Upper lobe of left lung (tissue), 6 donors: ENCODE measurements at places on chromosomes 5 and 9. TPM values are rescaled to one million over a fixed set of nuclear protein-coding genes. Genes with fewer than 3 reads are reported as not detected.

DNA sequence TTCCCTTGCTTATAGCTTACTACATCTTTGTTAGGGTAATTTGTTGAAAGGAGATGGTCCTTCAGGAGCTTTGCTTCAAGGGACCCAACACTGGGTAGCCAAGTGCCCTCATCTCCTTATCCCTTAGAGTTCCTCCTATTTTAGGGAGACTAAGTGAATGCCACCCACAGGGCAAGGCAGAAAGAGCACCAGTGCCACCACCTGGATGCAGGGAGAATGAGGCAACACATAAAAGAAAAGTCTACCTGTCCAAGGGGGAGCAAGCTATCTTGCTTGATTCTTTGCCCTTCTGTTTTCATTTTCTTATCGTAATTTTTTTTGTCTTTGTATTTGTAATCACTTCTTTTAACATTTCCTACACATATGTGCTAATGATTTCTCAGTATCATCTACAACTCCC is 205.5 kb downstream of the NPR3 start:
- DNase-seq = no peak

DNA sequence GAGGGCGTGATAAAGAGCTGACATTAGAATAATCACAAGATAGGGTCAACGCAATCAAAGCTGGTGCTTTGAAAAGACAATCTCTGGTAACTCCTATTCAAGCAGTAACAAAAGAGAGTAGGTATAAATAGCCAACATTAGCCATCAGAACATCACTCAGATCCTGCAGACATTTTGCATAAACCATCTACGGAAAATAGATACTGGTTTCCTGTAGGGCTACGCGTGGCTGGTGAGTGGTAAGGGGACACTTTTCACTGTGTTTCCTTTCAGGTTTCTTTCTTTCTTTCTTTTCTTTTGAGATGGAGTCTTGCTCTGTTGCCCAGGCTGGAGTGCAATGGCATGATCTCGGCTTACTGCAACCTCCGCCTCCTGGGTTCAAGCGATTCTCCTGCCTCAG is 22.3 kb downstream of the TTF1 start:
- DNase-seq = no peak

GABRA6 gene
- total RNA-seq = not detected

DNA sequence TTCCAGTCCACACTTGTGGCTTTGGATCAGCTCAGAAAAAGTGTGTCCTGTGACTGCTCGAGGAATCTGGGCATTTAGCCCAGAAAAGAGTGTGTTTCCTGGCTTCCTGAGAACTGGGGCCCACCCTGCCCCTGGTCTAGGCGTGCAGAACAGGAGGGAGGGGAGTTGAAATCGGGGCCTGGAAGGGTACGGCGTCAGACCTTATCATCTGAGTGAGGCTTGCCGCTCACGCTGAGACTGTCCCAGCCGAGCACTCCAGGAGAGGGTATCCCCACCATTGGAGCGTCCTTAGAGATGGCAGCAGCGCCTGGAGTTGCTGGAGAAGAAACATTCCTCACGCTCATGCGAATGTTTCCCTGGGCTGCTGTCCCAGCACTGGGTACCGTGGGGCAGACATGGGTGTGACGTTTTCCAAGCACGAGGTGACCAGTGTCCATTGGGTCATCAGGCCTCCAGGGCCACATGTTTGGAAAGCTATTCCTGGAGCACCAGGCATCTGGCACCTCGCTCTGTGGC is 22.5 kb downstream of the NEK6 start:
- DNase-seq = no peak

DNA sequence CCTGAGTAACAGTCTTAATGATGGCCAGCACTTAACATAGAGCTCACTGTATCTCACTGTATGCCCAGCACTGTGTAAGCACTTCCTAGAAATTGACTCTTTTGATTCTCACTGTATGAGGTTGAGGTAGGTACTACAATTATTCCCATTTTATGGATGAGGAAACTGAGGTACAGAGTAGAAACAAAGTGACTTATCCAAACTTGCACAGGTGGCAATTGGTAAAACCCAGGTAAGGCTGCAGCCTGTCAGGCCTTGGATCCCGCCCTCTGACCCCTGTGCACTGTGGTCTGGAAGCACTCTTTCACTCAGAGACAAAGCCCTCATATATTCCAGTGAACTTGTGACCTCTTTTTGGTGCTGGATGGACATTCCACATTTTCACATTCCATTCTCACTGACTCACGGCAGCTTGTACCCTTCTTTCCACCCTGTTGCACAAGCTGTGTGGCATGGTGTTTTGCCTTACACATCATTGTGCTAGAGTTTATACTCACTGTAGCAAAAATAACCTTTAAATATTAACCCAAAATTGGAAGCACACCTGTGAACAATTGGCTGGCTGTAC is 21.7 kb downstream of the ANKRD55 start:
- peak; percentile 40 for DNase-seq

KCNN2 gene
- total RNA-seq = 1.0 TPM

PCDHA13 gene
- total RNA-seq = 0.98 TPM

DNA sequence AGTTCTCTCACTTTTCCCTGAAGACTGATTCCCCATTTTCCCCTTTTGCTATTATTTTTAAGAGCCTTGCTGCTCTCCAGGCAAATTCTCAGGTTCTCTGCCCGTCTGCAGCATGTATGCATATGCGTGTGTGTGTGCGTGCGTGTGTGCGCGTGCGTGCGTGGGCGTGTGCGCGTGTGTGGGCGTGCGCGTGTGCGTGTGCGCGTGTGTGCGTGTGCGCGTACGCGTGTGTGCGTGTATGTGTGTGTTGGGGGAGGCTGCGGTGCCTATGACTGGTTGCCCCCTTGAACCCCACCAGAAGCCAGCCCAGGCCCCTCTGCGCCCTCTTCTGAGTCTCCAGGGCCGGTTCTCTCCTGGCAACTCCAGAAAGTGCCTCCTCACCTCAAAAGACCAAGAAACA is 987 bp upstream of the FOXI1 start:
- peak; percentile 54 for DNase-seq

DNA sequence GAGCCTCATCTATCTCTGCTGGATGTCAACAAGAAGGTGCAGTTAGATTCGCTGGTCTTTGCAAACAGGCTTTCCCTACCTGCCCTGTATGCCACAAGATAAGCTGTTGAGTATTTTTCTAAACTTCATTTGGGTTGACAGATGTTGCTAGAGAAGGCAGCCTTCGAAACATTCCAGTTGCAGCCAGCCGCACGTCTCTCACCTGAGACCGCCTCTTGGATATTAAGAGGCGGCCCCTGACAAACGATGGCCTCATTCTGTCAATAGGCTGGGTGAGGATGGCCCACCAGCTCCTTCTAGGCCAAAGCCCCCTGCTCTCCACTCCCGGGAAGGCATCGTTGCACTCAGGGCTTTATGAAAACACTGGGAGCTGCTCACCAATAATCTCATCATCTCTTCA is 181.6 kb downstream of the DAB2IP start:
- peak; percentile 7 for DNase-seq

INSL4 gene
- total RNA-seq = not detected
